ENCODE measurements at places on chromosomes 3 and 15.

DNA sequence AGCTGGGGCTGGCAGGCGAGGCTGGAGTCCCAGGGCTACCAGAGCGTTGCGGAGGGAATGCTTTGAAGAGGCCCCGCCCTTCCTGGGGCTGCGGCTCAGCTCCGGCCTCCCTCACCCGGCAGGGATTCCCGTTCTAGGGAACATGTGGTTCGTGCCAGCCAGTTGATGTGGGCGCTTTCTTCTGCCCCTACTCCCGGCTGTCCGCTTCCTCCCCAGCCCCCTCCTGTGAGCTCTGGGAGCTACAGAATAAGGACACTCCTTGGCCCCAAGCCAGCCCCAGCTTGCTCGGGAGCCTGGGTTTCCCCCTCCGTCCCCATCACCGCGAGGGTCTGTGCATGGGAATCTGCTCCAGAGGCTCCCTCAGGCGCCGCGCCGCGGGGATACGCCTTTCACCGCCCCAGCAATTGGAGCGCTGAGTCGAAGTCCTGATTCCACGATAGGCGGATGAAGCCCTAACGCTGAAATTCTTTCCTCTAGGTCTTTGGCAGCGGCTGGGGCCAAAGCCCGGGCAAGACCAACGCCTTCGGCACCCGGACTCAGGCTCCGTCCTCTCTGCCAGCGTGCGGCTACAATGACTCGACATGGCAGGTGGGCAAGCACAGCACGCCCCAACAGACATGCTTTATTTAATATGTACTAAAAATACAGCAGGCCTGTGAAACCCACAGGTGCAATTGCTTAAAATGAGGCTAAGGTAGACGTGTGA is 69.5 kb downstream of the KLF15 start:
- DNase-seq, result peak; percentile 65

- no peak for DNase-seq
These were observed 37.7 kb upstream of the TMEM45A start for GRCh38 chr3:100454677-100455076.

- no peak for DNase-seq
These were observed 112.7 kb upstream of the SELENOK start for GRCh38 chr3:54004335-54004734.

DNA sequence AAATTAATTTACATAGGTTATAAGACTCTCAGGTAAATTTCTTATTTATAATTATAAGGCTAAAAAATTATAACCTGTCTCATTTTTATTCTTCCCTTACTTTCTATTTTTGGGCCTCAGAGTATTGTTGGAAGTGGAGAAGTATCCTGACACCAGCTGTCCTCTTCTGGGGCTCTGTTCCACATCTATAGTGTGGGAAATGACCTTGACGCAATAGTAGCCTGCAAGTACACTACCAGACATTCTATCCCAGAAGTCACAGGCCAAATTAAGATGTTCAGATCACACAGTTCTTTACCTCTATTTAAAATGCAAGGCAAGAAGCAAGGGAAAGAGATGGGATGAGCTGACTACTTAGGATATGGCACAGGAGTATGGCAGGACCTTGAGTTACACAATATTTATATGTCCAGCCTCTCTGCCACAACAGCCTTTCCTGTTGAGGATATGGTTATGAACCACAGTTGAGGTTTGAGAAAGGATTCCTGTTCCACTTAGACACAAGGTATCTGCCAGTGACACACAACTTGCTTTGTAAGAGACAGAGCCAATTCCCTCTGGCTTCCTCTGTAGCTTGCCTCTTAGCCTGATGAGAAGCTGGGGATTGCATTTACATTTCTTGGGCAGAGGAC is 158.0 kb upstream of the IL12A start:
- peak; percentile 43 for DNase-seq

- no peak for DNase-seq
These were observed 94.1 kb downstream of the VGLL4 start for GRCh38 chr3:11549580-11550140.

- peak; percentile 14 for DNase-seq
These were observed 686.3 kb downstream of the NTRK3 start for GRCh38 chr15:87570206-87570605.

- DNase-seq, result no peak
These were observed 407.1 kb upstream of the MCTP2 start for GRCh38 chr15:93823971-93824913.

DNA sequence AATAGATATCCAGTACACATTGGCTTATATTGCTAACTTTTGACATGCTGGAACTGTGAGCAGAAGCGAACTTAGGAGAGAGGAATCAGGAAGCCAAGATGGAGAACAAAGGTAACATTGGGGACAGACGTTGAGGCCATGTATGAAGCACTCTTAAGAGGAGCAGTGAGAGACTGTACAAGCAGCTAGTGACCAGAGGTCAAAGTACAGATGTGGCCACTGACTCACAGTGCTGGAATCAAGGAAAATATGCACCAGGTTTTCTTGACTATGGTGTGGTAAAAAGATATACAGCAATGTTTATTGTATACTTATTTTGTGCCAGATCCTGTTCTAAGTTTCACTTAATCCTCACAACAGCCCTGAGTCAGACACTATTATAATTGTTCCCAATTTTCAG is 2.0 kb upstream of the IL20RB start:
- peak; percentile 94 for DNase-seq

DNA sequence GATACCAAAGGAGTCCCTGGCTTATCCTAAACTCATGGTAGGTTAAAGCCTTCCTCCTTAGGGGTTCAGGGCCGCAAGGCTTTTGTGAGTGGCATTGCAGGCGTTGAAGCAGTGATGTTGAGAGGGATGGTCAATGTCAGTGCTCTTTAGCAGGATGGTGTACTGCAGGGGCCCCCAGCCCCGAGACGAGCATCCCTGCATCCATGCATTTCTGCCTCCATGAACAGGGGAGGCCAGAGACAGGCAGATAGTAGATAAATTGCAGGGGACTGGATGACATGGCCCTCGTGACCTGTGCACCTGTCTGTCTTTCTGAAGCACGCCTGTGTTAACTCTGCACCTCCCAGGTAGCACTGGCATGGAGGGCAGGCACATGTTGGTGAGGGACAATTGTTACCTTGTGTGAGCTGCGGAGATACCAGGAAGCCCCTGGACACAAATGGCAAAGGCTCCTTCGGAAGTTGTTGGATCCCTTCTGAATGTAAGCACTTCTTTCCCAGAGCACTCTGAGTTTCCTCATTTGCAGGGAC is 133.5 kb downstream of the SNRPN start:
- DNase-seq, result no peak

GRCh38 chr3:124249038-124249437 is 257.1 kb upstream of the ROPN1 start:
- DNase-seq, result no peak

DNA sequence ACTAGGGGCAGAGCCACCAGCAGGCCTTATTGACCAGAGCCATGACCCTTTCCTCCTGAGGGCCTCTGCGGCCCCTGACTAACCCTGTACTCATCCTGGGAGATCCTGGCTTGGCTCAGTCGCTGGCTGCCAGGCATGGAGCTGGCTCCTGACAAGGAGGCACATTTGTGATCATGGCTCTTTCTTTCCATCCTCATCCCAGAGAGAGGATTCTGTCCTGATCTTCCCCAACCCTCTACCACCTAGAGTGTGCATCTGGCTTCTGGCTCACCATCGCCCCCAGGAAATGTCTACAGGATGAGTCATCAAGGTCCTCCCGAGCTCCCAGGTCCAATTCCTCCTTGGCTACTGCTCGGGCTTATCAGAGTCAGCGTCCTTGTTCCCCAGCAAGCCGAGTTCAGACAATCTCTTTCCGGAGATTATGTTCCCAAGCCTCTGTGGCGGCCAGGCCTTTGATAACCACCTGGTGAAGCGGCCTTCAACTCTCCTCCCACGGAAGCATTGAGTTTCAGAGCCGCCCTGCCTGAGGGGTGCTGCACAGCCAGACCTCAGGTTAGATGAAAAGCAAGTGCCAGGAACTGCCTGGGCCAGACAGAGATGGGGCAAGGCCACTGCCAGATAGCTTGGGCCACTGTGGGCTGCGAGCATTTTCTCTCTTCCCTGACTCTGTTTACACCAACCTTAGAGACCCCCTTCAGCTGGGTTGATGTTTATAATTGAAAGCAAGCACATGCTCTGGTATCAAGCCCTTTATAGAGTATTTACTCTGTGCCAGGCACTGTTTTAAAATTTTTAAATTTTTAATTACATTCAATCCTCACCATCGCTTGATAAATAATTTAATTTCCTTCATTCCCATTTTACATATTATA is 44.3 kb upstream of the MRPS22 start:
- DNase-seq, result peak; percentile 91

DNA sequence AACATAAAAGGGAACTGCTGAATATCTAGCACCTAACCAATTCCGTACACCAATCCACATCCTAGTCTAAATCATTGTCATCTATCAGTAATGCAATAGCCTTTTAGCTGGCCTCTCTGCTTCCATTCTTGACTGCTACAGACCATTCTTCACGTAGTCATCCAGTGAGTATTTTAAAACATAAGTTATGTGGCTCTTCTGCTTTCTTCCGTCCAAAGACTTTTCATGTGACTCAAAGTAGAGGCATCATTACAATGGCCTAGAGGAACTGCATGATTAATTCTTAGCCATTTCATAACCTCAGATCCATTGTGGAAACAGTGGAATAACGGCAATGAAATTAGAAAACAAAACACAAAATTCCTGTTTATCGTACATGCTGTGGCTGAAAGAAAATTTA is 88.9 kb upstream of the CBLB start:
- peak; percentile 82 for DNase-seq

GRCh38 chr3:7166460-7166859 is 305.5 kb downstream of the GRM7 start:
- DNase-seq, result no peak

DNA sequence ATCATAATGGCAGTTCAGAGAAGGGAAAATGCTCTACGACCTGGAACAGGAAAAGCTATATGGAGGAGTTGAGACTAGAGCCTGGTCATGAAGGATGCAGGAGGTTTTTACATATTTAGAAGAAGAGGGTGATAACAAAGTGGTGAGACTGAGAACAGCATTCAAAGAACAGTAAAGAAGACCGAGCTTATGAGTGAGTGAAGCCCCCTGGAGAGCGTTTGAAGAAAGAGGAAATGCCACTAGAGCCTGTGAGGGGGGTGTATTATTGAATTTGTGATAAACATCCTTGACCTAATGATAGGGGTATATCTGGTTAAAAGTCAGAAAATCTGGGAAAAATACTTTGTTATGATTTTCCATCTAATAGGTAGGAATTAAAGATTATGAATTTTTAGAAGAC is 4.2 kb downstream of the PARP9 start:
- no peak for DNase-seq

DNA sequence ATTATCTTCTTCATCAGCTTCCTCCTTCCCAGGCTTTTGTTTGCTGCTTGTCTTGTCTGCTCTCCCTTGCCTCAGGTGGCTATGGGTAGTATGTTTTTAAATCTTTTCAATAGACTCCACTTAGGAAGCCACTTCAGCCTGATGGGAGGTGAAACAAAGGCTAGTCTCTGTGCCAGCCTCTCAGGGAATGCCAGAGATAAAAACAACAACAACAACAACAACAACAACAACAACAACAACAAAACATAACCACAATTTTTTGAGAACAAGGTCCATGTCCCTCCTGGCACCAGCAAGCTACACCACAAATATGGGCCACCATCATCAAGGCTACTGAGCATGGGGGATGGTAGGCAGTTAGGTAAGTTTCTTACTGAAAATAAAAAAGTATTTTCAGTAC is 64.8 kb upstream of the UBP1 start:
- DNase-seq, result no peak

DNA sequence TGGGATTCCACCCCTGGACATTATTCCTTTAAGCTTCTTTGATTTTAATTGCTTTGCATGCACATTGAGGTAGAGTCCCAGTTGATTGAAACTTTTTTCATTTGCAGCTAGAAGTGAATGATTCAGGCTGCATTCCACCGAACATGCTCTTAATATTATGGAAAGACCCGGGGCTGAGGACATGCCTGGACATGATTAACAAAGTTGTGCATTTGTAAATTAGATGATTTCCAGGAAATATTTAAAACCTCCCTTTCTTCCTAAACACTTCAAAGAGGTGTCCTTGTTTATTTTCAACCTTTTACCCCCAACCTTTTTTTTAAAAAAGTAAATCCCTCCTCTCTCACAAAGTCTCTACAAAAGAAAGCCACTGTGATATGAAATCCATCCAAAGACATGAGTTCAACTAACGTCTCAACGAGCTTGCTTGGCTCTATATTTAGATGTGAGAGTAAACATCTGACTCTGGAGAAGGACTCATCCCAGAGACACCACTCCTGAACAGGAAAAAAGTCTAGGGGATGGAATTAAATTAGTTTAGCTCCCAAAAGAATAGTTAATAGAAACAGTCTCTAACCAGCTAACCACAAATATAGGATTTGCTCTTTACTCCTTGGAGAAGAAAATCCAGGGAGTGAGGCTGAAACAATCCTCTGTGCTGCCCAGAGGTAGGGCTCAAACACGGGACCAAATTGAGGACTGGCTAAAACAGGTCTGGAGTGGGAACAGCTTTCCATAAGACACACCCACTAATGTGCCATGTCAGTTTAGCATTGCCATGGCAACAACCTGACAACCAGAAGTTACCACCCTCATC is 83.1 kb downstream of the XXYLT1 start:
- peak; percentile 44 for DNase-seq

All from EL (cell line).